ENCODE measurements at places on chromosomes 12 and 14.

GRCh38 chr12:94690198-94690771, 39.9 kb upstream of the TMCC3 start:
- no peak for DNase-seq

GRCh38 chr12:57129321-57129842, 1.1 kb downstream of the LRP1 start:
- no peak for DNase-seq

DNA sequence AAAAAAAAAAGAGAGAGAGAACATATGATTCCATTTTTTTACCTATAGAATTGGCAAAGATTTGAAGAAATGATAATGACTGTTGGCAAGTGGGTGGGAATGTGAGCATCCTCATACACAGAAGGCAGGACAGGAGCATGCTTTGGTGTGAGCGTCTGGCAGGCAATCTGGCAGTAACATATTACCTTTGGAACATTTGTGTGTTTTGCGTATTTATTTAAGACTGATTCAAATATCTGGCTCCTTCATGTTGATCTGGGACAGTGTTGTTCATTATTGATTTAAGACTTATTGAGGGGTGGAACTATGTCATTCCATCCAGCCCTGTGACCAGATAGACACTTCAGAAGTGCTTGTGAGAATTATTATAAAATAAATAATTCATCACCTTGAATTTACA, 53.1 kb downstream of the PPP1R36 start:
- peak; percentile 3 for DNase-seq

GRCh38 chr12:121719926-121720414, 7.4 kb downstream of the TMEM120B start:
- DNase-seq = no peak

DNA sequence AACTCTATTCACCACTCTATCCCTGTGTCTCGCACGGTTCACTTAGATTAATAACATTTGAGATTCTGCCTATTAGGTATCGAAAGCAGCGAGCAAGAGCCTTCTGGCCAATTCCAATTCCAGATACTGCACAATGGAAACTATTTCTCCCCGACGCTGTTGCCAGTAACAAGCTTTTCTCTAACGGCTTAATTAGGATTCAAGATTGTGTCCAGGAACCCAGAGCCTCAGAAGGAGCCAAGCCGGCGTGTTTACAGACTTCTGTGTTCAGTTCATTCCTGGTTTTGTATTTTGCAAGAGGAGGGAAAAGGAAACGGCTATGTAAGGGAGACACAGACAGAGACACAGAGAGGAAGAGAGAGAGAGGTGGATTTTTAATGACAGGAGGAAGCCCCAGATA, 185.6 kb downstream of the DICER1 start:
- no peak for DNase-seq

GRCh38 chr14:22545842-22546721, 42.9 kb downstream of the DAD1 start:
- no peak for DNase-seq

DNA sequence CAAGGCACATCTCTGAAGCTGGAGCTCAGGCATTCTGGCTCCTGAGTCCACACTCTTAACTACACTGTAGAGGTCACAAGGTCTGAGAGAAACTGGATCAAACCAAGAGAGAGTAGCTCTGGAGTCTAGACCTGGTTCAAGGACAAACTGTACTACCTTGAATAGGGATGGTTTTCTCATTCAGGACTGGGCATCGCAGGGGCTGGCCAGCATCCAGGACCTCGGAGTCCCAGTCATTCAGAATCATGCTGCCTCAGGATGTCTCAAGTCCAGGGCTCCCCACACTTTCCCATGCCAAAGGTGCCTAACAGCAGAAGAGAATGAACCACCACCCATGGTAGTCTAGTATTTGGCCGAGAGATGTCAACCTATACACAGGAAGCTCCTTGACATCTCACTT, 13.1 kb upstream of the PLEKHD1 start:
- DNase-seq = no peak

DNA sequence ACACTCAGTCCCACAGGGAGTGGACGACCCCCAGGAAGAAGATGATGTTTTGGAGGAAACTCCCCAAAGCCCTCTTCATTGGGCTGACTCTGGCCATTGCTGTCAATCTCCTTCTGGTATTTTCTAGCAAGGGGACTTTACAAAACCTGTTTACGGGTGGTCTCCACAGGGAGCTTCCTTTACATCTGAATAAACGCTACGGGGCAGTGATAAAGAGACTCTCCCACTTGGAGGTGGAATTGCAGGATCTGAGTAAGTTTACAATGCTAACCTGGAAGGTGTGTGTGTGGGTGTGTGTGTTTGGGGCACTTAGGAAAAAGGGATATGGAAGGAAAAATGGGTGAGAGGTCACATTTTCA, 416 bp downstream of the GALNT8 start:
- DNase-seq = no peak

DNA sequence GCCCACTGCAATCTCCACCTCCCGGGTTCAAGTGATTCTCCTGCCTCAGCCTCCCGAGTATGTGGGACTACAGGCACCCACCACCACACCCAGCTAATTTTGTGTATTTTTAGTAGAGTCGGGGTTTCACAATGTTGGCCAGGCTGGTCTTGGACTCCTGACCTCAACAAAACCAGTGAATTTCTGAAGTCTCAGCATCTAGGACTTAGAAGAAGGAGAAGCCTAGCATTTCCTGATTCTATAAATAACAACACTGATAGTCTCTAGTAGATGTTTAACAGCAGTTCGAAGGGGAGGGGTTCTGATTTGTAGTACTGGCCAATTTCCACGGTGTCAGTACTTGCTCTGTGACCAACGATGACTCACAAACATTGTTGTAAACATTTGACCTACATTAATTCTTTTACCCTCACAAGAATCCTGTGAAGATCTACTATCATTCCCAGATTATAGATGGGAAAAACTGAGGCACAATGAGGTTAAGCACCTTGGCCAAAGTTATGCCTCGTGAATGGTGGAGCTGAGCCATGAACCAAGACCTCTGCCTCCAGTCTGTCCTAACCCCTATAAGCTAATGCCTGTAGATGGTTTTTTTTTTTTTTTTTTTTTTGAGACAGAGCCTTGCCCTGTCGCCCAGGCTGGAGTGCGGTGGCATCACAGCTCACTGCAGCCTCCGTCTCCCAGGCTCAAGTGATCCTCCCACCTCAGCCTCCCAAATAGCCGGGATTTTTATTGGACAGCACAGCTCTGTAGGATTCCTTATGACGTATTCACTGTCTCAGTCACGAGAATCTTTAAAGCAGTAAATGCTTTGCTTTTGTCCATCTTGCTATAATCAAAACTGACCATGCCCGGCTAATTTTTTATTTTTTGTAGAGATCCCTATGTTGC, 5.2 kb downstream of the P2RX4 start:
- no peak for DNase-seq

GRCh38 chr14:70641548-70642302, at the start of gene TTC9:
TTC9 (plus strand) TSS chr14:70641916; CDS start chr14:70642130, 214 bp downstream.
- DNase-seq = no peak

DNA sequence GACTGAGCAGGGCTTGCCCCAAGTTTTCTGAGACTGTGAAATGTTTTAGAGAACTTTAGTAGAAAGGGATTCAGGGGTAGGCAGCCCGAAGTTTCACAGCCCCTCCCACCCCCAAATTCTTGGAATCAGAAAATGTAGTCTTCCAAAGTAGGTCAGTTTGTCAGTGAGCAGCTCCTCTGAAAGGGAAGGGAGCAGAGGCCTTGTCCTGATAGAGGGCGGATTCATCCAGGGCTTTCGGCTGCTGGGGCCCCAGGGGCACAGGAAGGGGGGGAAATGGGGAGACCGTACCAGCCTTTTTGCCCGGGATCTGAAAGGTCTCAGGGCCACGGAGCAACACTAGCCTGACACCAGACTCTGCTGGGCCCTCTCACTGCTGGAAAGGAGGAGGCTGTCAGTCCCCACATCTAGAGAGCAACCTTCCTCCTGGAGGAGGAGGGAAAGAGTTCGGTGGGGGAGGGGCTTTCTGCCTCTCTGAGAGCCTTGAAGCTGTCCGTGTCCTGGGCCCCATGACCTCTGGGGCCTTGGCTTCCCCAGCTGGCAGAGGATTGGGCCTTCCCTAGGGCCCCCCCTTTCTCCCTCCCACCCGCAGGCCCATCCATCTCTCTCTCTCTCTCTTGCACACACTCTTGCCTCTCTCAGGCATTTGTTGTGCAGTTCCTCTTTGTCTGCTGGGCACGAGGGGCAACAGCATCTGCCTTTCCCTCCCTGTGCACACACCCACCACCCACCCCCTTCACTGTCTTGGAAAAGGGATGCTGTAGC, at the start of gene IKZF4:
Gene IKZF4 (plus strand): TSS at position 621 of the 762 bp plus-strand sequence. CDS start 451 bp downstream, outside the sequence.
- DNase-seq = no peak

Data from NCI-H510A (cell line).